ENCODE measurements at places on chromosomes 6 and 20. TPM values are rescaled to one million over a fixed set of nuclear protein-coding genes. Genes with fewer than 3 reads are reported as not detected.

- DNase-seq: no peak
Measured at GRCh38 chr6:10425975-10426780, 11.3 kb upstream of the TFAP2A start.

The LGSN gene
- not detected for total RNA-seq

- no peak for DNase-seq
Measured at GRCh38 chr6:44113414-44113813, 13.8 kb downstream of the MRPL14 start.

DNA sequence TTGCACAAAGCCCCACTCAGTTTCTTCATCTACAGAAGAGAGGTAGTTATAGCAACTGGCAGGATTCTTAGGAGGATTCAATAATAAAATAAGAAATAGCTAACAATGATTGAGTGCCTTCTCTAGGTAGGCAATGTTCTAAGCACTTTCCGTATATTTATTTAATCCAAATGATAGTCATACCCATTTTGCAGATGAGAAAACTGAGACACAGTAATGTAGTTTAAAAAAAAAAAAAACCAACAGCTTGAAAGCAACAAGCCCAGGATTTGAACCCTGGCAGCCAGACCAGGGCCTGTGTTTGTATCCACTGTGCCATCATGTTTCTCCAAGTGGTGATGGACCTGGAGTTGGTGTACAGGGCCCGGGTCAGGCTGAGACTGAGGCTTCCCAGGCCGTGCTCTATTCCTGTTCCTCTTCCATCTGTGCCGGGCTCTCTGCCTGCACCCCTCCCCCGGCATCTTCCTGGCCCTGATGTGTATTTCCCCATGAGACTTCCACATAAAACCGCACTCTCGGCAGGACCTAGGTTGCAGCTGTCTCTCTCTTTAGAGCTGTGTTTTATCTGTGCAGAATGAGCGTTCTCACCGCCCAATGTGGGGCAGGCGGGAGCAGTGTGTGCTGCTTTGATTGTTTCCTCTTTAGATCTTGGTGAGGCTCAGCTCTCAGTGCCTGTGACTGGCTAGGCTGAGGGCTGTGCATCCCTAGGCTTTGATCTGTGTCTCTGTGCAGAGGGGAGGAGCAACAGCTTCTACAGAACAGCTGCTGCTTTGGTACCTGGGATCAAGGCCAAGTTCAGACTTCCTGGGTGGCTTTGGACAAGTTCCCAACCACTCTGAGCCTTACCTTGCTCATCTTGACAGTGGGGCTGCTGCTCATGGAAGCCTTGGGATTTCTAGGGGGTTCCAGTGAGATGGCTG is 49.5 kb downstream of the TOX2 start:
- DNase-seq: peak; percentile 71

- DNase-seq: no peak
Measured at GRCh38 chr20:18224968-18225568, 63.3 kb upstream of the ZNF133 start.

- peak; percentile 73 for DNase-seq
Measured at GRCh38 chr20:25859649-25860530, 163.2 kb upstream of the ZNF337 start.

The YIPF3 gene
- 71.7 TPM for total RNA-seq

The COL21A1 gene
- total RNA-seq: not detected

DNA sequence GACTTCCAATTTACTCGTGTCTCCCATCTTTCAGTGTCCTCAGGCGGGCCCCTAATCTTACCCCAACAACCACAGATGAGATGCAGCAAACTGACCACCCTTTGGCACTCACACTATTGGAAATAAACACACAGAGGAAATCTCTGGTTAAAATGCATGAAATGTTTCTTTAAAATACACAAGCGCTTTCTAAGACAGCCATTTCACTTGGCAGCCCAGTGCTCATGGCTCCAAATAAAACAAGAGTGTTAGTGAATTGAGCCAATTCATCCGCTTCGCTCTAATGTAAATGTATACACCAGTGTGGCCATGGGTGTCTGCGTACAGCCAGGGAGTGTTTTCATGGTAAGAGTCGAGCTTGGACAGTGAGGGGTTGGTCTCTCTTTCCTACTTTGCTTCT is 282.9 kb downstream of the CLIC5 start:
- no peak for DNase-seq

The VSX1 gene
- not detected for total RNA-seq

GRCh38 chr6:167547751-167548150 is 222.9 kb downstream of the TTLL2 start:
- DNase-seq: no peak

DNA sequence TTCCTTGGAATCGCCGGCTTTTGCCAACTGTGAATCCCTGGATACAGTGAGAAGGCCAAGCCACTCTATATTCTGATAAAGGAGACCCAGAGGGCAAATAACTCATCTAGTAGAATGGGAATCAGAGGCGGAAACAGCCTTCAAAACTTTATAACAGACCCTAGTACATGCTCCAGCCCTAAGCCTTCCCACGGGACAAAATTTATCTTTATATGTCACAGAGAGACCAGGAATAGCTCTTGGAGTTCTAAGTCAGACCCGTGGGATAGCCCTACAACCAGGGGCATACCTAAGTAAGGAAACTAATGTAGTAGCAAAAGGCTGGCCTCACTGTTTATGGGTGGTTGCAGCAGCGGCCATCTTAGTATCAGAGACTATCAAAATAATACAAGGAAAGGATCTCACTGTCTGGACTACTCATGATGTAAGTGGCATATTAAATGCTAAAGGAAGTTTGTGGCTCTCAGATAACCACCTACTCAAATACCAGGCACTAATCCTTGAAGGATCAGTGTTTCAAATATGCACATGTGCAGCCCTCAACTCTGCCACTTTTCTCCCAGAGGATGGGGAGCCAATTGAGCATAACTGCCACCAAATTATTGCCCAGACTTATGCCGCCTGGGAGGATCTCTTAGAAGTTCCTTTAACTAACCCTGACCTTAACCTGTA is 29.5 kb downstream of the CEP85L start:
- DNase-seq: no peak

The CST5 gene
- total RNA-seq: not detected

DNA sequence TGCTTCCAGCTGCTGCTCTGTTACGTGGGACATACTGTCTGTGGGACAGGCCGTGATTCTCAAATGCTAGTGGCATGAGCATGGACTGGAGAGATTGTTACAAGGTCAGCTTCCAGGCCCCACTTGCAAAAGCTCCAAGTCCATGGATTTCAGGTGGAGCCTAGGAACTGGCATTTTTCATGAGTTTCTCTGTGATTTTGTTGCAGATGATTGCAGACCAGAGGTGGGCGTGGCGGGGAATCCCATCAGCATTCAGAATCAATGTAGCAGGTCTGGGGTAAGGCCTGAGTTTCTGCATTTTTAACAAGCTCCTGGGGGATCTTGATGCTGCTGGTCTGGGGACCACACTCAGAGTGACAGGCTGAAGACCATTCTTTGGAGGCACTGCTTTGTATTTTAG is 2.4 kb upstream of the CDH4 start:
- no peak for DNase-seq

DNA sequence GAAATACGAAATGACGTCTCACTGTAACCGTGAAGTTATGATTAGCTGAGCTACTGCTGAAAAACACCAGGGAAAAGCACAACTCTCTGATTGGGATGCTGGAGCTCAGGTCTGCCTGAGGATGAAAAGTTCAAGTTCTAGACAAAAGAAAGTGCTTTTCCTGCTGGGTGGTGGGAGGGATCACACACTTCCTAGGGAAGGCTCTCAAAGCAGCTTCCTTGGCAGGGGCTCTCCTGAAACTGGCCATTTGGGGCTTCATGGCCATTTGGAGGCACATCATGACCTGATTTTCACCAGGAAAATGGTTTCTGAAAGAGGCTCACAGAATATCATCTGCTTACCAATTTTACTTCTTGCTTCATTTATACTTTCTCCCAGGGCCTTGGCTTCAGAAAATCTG is 97.1 kb upstream of the KCNK16 start:
- no peak for DNase-seq

- no peak for DNase-seq
Measured at GRCh38 chr6:129351807-129352206, 358.2 kb downstream of the ARHGAP18 start.

- DNase-seq: no peak
Measured at GRCh38 chr20:57842720-57843119, 132.9 kb upstream of the PMEPA1 start.

The SLC17A4 gene
- total RNA-seq: not detected

GRCh38 chr20:32480371-32481241 is 104.5 kb downstream of the NOL4L start:
- no peak for DNase-seq

The MACROD2 gene
- not detected for total RNA-seq

- no peak for DNase-seq
Measured at GRCh38 chr6:129786548-129786947, 74.6 kb downstream of the TMEM244 start.

The FAM229B gene
- total RNA-seq: 1.5 TPM

The INSM1 gene
- total RNA-seq: not detected

DNA sequence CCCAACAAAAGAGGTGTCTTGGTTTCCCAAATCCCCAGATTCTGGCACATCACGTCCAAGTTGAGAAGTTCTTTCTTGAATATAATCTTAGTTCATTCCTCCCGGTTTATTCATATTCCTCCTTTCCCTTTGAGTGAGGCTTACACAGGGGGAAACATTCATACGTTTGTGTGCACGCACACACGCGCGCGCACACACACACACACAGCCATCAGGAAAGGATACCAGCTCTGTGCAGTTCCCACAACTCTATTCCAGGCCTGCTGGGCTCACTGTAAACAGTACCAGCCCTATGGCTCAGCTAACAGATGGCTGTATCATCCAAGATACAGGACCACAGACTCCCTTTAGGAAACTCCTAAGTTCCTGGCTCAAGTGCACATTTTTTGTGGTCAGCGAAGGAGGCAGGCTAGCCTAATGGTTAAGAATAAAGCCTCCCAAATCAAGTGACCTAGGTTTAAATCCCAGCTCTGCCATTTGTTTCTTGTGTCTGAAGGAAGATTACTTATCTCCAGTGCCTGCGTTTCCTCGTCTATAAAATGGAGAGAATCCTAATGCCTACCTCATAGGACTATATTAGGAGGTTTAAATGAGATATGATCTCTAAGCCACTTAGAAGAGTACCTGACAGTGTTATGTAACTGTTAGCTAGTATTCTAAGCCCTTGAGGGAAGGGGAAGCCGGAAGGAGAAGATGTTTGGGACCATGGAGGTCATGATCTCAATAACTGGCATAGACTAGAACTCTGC is 3.7 kb upstream of the TAF8 start:
- DNase-seq: no peak

DNA sequence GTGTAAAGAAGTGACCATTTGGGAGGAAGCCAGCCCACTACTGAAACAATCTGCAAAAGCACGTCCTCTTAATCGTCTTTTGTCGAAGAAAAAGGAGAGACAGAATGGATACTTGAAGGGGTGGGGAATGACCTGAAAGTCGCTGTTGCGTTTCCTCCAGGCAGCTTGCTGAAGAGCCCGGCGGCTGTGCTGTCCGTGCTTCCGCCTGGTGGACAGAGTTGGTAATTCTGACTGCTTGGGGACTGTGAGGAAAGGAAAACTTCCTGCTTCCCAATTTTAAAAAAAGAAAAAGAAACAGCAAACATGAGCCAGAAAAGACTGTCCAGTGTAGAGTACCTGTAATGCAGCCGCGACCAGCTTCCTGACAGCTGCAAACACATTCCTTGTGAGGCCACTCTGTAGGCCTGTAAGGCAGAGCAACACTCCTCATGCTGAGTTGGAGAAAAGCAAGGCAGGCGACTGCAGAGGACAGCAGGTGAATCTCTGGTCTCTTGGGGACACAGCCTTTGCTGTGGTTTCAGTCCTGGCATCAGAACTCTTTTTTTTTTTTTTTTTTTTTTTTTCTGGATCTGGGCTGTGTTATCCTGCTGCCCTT is 251.1 kb upstream of the TBX18 start:
- DNase-seq: no peak

DNA sequence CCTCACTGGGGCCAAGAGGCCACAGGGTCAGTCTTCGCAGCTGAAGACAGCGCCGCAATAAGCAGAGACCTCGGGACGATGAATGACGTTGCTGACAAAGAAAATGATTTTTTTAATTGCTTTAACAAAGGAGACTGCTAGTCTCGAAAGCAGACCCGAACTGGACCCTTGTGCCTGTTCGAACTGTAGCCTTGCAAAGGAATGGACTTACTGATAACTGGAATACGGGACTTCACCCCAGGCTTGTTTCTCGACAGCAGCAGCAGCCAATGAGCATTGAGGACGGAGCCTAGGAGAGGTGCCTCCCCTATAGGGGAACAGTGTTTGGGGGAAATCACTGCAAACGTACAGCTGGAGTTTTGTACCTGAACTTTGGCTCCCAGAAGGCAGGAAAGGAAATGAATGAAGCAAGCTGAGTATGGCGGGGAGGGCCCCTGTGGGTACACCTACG is 1.3 kb upstream of the TAF4 start:
- no peak for DNase-seq

DNA sequence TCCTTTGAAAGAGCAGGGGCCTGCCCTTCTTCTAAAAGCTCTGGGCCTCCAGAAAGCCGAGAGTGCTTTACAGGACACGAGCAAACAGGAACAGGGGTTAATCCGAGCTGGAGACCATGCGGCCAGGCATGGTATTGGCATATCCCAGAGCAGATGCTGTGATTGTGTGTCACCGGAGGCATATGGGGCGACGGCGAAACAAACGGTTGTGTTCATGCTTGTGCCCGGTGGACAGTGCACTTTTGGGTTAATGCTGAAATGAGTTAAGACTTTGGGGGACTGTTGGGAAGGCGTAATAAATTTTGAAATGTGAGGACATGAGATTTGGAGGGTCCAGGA is 1088.7 kb upstream of the DEFB115 start:
- no peak for DNase-seq

The TRDN gene
- not detected for total RNA-seq

- no peak for DNase-seq
Measured at GRCh38 chr6:44082872-44083321, 44.4 kb downstream of the MRPL14 start.

DNA sequence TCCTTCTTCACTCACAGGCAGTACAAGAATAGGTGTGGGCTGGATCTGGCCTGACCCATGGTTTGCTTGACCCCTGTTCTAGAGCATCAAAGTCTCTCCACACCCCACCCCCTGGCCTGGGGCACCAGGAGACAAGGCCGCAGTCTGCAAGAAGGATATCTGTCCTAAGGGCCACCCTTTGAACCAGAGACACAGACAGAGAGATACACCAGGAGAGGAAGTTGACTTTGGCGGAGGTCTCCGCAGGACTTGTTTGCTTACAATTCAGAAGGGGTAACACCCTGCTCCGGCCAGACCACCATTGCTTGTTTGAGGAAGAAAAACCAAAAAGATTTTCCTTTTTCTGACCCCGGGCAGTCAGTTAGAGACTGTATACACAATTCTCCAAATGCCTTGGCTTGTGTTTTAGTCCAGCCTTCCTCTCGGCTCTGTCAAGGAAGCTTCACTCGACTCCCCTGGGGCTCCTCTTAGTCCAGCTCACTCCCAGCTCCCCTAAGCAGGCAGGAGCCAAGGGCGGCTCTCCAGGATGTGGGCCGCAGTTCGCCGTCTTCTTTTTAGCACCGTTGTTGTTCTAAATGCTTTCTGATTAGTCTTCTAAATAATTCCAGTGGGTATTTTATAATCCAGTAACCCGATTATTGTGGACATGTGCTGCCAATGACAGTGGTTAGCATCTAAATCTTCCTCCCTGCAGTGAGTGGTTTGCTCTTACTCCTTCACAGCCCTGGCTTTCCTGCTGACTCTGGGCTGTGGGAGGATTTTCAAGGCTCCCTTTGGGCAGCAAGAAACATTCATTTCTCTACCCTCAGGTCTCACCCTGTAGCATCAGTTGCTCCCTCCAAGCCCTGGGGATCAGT is 58.6 kb upstream of the MRPS10 start:
- no peak for DNase-seq

- peak; percentile 92 for DNase-seq
Measured at GRCh38 chr6:89375427-89376267, 23.1 kb upstream of the UBE2J1 start.

GRCh38 chr20:61414455-61414991 is 162.5 kb downstream of the CDH4 start:
- DNase-seq: no peak

Measured in activated CD4-positive, alpha-beta T cell treated with anti-CD3 and anti-CD28 coated beads, Interleukin-2, amount 10 ng/mL, durations not matched to agents 7 days and 5 days (primary cell).